ENCODE measurements at places on chromosomes 7 and 10.

DNA sequence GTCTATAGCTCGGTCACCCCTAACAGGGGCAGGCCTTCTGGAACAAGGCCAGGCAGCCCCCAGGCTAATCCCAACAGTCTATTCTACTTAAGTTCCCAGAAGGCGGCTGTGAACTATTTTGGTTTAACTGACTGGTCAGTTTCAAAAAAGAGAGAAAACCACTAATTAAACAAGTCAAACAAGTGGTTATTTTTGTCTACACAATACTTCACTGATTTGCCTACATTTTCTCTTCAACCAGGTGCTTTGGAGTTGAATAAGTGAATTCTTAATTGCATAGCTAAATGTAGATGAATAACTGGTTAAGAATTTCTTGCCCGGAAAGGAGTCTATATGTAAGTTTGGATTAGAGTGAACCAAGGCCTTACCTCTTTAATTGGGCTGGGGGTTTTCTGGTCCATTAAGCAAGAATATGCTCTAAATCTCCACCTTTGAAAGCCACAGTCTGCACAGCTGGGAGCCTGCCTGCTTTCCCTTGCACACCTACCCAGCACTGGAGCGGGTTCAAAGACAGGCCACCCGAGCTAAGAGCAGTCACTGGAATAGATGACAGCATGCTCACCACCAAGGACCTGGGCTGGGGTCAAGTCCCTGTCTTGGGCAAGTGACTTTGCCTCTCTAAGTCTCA is 70.4 kb downstream of the TBXAS1 start:
- DNase-seq = no peak

DNA sequence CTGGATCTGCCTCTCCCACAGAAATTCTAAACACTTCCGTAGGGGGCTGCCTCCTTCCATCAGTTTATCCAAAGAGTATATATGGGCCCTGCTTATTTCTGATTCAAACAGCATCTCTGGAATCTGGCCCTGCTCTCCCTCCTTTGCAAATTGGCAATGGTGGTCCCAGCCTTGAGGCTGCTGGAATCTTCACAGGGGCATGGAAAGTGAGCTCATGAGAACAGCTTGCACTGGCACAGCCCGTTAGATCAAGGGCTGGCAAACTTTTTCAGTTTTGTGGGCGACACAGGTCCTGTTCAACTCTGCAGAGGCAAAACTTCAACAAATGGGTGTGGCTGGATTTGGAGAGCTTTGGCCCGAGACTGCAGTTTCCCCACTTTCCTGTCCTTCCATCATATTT is 526.9 kb downstream of the KCNMA1 start:
- no peak for DNase-seq

DNA sequence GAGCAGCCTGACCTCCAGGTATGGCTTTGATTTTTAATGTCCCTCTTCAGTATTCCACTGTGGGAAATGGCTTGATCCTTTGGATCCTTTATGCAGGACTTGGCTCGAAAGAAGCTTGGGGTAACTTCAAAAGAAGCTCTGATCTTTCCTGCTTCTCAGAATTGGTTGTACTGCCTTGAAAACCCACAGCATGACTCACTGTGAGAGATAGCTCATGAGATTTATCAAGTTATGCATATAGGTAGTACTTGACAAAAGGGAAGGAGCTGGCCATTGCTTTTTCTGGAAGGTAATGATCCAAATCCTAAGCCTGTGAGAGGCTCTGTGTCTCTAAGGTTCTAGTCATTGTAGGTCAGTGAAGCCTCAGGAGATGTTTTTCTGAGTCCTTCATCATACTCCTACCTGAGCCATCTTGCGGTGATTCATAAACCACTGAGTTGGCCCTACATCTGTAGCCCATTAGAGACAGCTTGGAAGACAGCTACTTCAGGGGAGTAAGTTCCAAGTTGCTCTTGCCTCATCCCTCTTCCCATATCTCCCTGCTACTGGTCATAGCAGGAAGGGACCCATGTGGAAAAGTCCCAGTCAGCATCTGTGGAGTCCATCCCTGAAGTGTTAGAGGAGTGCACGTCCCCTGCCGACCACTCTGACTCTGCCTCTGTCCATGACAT is 36.7 kb upstream of the NFKB2 start:
- no peak for DNase-seq

- no peak for DNase-seq
Measured at GRCh38 chr7:76330261-76330660, 27.8 kb downstream of the HSPB1 start.

DNA sequence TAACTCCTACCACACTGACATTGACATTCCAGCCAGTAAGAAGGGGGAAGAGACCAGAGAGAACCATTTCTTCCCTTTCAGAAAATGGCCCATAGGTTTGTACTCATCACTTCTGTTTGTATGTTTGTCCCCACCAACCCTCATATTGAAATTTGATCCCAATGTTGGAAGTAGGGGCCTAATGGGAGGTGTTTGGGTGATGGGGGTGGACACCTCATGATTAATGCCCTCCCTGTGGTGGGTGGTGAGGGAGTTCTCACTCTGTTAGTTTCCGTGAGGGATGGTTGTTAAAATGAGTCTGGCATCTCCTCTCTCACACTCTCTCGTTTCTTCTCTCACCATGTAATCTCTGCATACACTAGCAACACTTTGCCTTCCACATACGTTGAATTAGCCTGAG is 21.4 kb downstream of the CADPS2 start:
- DNase-seq = no peak

GRCh38 chr10:83262434-83262833 is 876.9 kb upstream of the GHITM start:
- DNase-seq = no peak

GRCh38 chr7:30938435-30939316 is 25.1 kb upstream of the GHRHR start:
- peak; percentile 56 for DNase-seq

DNA sequence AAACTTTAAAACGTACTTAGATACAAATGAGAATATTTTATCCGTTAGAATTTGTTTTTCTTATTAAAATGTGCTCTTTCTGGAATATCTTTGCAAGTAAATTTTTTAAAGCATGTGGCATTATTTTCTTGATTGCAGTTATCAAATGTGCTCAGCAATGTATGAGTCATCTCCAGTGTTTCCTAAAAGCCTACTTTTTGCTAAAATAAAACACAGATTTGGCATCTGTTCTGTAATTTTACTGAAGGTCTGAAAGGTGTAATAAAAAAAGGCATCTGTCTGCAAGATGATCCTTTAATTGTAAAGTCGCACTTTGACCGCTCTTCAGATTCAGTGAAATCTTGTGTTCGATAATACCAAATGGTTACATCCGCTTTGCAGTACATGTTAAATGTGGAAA is 3.4 kb downstream of the GNAT3 start:
- DNase-seq = no peak

GRCh38 chr7:130421684-130422083 is 19.1 kb downstream of the CEP41 start:
- no peak for DNase-seq

- DNase-seq = no peak
Measured at GRCh38 chr10:37860494-37861190, 3.2 kb upstream of the ZNF248 start.

DNA sequence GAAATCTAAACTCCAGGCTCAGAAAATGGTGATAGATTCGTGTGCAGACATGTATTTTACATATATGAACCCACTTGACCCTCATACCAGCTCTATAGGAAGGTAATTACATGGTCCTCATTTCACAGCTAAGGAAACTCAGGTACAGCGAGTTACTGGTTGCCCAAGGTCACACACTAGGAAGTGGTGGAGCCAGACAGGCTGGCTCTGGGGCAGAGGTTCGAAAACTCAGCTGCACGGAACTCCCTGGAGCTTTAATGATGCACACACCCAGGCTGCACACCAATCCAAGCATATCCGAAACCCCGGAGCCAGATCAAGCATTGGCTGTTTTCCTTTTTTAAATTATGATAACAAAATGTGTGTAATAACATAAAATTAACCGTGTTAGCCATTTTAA is 172.4 kb downstream of the COBL start:
- no peak for DNase-seq

DNA sequence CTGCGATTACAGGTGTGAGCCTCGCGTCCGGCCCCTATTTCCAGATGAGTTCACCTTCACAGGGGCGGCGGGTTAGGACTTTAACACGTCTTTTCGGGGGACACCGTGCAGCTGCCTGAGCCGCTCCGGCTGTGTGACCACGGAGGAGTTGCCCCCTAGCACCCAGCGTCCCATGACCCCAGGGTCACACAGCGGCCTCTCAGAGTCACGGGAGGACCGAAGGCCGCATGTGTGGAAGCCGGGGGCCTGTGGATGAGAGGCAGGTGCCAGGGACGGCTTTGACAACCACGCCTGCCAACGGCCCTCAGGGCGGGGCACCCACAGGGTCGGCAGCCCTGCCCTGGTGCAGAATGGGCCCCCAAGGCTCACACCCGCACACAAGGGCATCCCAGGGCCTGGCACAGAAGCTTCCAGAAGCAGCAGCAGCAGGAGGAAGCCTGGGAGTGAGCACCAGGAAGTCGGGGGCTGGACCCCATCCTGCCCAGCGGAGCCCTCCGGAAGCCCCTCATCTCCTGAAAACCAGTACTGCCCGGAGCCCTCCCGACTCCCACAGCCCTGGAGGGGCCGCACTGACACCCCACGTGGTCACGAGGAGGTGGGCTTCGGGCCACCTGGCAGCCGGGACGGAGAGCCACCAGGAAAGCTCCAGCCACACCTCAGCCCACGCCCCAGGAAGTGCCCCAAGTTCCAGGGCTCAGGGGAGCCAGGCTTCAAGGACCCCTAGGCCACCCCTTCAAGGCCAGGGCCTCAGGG is 32.7 kb downstream of the ADAP1 start:
- DNase-seq = no peak

- DNase-seq = no peak
Measured at GRCh38 chr7:127652333-127653248, 597 bp downstream of the SND1 start.

DNA sequence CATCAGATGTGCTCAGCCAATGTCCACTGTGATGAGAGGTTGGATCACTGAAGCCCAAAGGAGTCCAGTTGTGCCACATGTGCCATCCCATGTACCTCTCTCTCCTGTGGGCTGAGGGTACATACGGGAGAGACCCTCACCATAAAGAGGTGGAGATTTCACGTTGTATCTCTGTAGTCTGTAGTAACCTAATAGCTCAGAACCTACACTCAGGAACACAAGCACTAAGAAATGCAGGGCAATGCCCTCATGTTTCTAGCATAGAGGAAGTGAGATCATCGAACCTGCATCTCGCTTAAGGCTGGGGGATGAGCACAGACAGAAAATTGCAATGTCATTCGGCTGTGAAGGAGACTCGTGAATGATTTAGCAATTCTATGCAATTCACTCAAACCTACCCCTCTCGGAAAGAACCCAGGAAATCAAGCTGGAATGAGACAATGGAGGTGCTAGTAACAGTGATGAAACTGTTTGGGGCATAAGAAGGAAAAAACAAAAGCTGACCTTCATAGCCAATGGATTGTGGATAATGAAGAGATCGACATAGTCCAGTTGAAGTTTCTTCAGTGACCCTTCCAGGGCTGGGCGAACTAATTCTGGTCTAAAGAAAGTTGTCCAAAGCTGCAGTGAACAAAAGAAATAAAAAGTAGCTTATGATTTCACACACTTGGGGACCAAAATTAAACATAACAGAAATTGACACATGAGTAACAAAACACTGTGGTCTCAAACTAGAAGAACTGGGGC is 80.3 kb upstream of the UCN3 start:
- DNase-seq = no peak

DNA sequence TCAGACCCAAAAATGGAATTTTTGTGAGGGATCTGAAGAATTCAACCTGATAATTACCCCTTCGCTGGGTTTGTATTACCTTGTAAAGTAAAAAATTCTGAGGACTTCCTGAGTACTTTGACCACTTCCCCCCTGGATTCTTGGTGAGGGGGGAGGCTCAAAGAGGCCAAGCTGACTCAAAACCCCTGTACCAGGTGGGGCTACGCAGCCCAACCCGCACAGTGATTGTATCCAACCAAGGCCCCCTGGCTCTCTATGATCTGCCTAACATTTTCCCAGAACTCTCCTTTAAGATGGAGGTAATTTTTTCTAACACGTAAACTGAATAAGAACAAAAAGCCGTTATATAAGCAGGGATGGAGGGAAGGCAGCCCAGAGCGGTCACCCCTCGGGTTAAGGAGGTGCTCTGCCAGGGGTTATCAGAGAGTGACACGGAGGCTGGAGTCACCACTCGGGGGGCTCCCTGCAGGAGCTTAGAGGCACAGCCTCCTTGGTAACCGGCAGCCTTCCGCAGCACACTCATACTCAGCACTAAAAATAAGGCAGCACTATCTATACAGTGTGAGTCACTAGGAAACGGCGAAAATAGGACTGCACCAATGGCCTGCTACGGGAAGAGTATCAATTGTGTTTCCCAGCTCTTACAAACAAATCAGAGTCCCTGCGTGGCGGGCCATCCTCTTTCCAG is 255.4 kb downstream of the ELMO1 start:
- no peak for DNase-seq

DNA sequence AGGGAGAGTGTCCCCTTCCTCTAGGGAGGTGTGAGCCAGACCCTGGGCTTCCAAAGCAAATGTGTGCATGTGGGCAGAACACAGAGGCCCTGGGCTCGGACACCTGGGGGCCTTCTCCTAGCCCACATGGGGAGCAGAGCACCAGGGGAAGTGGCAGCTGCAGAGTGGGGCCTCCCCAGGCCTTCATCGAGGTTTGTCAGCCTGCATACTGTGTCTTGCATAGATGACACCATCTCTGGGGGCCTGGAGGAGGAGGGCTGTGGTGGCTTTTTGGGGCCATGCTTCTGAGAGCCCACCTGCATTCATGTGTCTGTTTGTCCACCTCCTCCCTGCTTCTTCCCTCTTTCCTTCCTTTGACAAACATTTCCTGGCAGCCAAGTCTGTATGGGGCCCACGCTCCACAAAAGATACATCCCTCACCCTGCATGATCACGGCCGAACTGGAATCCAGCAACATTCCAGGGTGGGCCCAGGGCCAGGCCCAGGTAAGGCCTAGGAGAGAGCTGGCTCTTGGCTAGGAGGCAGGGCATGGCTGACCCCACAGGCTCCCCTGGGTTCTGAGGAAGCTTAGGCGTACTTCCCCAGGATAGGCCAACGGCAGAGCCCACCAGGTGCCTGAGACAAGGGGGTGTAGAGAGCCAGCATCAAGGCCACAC is 79.2 kb downstream of the ZMIZ1 start:
- no peak for DNase-seq

- DNase-seq = no peak
Measured at GRCh38 chr7:55140221-55140940, 121.6 kb downstream of the EGFR start.

DNA sequence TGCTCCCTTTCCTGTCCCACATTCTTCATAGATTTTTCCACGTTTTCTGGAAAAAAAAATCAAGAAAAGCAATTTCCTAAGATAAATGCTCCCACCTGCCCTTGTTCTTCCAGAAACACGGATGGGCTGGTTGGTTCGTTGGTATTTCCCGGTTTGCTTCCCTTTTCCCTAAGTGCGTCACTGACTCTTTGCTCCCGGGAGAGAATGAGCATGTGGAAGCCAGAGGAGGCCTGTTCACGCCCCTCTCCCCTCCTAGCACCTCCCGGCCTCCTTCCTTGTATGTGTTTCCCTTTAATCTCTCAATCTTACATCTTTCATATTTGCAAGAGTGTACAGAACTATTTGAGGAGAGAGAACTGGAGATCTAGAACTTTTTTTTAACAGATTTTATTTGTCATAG is 442.0 kb downstream of the GFRA1 start:
- no peak for DNase-seq

GRCh38 chr7:51307651-51308210 is 8.9 kb downstream of the COBL start:
- DNase-seq = no peak
